Activated CD4-positive, alpha-beta T cell treated with anti-CD3 and anti-CD28 coated beads for 36 hours (primary cell): ENCODE measurements at places on chromosomes 6 and 20. TPM values are rescaled to one million over a fixed set of nuclear protein-coding genes. Genes with fewer than 3 reads are reported as not detected.

Gene HLA-DQB1
- 3.1 TPM for total RNA-seq

DNA sequence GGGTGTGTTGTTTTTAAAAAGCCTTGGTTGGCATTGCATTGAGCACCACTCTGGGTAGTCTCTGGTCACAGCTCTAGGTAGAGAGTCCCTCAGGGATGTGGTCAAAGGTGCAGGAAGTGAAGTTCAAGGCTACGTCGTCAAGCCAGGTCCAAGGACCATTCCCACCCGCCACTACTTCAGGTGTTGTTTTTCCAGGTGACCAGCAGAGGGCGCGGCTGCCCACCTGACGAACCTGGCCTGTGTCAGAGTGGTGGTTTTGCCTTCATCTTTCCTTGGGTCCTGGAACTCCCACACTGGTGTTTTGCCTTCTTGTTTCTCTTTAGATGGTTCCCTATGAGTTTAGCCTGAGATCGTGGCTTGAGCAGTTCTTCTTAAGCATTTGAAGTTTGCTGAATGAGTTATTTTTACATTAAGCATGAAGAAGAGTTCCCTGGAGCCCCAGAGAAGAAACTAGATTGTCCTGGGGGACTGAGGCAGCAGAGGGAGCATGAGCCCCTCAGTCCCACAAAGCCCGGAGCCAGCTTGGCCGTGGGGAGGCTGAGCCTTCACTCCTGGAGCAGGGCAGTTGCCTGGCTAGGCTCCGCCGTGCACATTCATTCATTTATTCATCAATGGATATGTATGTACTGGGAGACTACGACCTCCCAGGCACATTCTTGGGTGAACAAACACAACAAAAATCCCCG lies 5.6 kb upstream of the PHACTR3 start:
- H3K4me1 ChIP-seq, result no peaks in the 10 kb centered on the region
- peaks cover 42% of the 10 kb centered on the region for H3K27me3 ChIP-seq
- DNase-seq, result peak; percentile 65
- no peaks in the 10 kb centered on the region for H3K36me3 ChIP-seq
- no peak overlapping the region for H3K27ac ChIP-seq

DNA sequence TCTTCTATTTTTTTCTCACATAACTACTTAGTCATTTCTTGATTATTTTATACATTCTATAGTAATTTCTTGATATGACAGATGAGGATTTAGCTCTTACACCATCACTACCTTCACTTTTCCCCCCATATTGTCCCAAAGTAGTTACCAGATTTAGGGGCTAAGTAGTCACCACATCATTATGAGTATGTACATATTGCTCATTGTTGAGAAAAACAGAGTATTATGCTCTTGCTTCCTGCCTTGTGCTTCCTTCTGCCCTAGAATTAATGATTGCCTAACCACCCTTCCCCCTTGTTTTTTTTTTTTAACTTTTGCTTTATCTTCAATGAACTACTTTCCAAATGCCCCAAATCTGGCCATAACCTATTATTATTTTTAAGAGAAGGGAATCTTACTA lies 6.8 kb upstream of the HLA-B start:
- H3K27ac ChIP-seq, result no peak overlapping the region
- H3K27me3 ChIP-seq, result peaks cover 19% of the 10 kb centered on the region
- H3K4me3 ChIP-seq, result no peak overlapping the region
- peaks cover 31% of the 10 kb centered on the region for H3K4me1 ChIP-seq
- H3K36me3 ChIP-seq, result no peaks in the 10 kb centered on the region
- DNase-seq, result no peak

DNA sequence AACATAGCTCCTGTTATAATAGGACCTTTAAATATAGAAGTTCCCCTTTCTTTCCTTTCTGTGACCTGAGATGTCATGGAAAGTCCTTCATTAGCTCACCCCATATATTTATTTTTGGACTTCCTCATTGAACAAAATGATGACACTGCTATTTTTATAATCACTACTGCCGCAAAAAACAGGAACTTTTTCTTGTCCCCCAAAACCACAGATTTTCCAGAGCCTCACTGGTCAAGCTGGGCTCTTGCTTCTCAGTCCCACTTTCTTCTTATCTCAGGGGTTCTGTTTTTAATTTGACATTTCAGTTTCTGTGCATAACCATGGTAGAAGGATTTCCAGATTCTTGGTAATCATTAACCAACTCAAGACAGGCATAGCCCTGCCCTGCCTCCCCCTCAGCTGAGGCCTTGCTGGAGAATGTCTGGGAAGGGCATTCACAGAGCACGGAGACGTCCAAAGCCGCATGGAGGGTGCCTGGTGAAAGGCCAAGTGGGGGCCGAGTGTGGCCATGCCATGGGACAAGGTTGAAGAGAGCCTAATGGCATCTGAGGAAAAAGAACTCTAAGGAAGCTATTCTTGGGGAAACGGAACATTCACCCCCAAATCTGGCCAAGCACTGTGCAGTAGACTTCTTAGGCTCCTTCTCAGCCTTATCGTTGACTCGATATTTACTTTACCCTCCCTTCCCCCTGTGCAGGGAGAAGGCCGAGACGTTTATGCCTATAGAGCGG lies 73.7 kb downstream of the EDN1 start:
- H3K4me3 ChIP-seq, result no peak overlapping the region
- H3K36me3 ChIP-seq, result no peaks in the 10 kb centered on the region
- H3K4me1 ChIP-seq, result no peaks in the 10 kb centered on the region

Gene ULBP3
- 0.46 TPM for total RNA-seq

Gene SCGN
- not detected for total RNA-seq

Gene GTSF1L
- total RNA-seq, result 0.23 TPM

- peaks cover 7% of the 10 kb centered on the region for H3K4me1 ChIP-seq
- peaks cover 15% of the 10 kb centered on the region for H3K36me3 ChIP-seq
- H3K27ac ChIP-seq, result no peak overlapping the region
- H3K27me3 ChIP-seq, result no peaks in the 10 kb centered on the region
- DNase-seq, result no peak
- no peak overlapping the region for H3K4me3 ChIP-seq
Observed at GRCh38 chr20:38454556-38455473, 17.8 kb upstream of the RALGAPB start.

- H3K4me3 ChIP-seq, result no peak overlapping the region
- H3K4me1 ChIP-seq, result no peaks in the 10 kb centered on the region
- H3K36me3 ChIP-seq, result peaks cover 2% of the 10 kb centered on the region
- no peaks in the 10 kb centered on the region for H3K27me3 ChIP-seq
- no peak overlapping the region for H3K27ac ChIP-seq
Observed at GRCh38 chr6:72984981-72985665, 240.2 kb downstream of the KHDC1L start.

Gene RSPO4
- total RNA-seq, result not detected

DNA sequence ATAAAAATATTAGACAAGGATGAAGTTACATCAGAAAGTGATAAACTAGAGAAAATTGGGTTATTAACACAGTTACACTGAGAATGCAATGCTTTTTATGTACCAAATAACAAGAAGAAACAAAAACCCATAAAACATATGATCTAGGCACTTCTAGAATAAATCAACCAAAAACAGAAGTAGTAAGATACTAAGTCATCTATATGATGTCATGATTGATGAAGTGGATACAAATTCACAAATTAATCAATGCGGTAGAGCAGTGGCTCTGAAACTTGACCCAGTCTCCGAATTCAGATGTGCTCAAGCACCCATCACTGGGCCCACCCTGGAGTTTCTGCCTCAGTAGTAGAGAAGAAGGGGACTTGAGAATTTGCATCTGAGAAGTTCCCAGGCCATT lies 112.1 kb upstream of the SSTR4 start:
- no peak overlapping the region for H3K4me3 ChIP-seq
- H3K27me3 ChIP-seq, result peaks cover 8% of the 10 kb centered on the region
- no peak for DNase-seq

- H3K27me3 ChIP-seq, result no peaks in the 10 kb centered on the region
- peaks cover 80% of the 10 kb centered on the region for H3K4me1 ChIP-seq
- DNase-seq, result no peak
- peaks cover 10% of the 10 kb centered on the region for H3K36me3 ChIP-seq
- H3K27ac ChIP-seq, result no peak overlapping the region
Observed at GRCh38 chr6:42403421-42403820, 48.3 kb downstream of the TRERF1 start.

GRCh38 chr6:1763404-1763803 lies 153.7 kb downstream of the FOXC1 start:
- no peak overlapping the region for H3K4me3 ChIP-seq
- no peak overlapping the region for H3K27ac ChIP-seq
- DNase-seq, result no peak
- no peaks in the 10 kb centered on the region for H3K27me3 ChIP-seq
- no peaks in the 10 kb centered on the region for H3K4me1 ChIP-seq

DNA sequence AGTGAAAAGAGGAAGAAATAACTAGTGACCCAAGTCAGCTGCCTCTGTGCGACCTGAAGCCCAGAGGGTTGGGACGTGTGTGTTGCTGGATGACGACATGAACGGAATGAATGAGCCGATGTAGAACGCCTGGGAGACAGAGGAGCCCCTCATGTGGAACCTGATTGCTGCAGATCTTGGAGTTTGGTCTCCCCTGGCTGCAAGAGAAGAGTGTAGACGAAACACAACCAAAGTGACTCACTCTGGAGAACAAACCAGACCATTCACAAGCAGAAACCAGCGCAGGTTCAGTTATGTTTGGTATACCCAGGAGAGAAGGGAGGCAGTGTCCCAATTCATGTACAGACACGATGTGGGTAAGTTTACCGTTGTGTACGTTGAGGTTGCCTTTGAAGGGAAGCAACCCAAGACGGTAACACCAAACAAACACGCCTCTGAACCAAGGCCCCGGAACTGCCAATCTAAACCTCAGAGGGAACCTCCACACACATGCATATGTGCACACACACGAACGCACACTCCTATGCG lies 265.9 kb downstream of the BMP7 start:
- no peaks in the 10 kb centered on the region for H3K36me3 ChIP-seq
- no peaks in the 10 kb centered on the region for H3K4me1 ChIP-seq
- no peak for DNase-seq
- no peak overlapping the region for H3K27ac ChIP-seq
- no peak overlapping the region for H3K4me3 ChIP-seq
- H3K27me3 ChIP-seq, result peaks cover 6% of the 10 kb centered on the region

DNA sequence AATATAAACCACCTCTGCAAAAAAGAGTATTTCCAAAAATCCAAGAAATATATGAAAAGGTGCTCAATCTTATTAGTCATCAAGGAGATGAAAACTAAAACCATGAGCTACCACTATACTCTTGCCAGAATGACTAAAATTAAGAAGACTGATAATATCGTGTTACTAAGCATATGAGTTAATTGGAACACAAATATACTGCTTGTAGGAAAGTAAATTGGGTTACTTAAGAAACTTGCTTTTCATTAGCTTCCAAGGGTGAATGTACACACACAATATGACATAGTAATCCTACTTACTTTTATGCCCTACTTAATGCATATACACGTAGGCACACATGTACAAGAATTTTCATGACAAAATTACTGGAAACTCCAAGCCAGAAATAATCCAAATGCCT lies 3.4 kb downstream of the THEMIS start:
- H3K4me3 ChIP-seq, result peak overlapping the region; percentile 91
- peaks cover 10% of the 10 kb centered on the region for H3K36me3 ChIP-seq
- peak overlapping the region; percentile 90 for H3K27ac ChIP-seq
- H3K27me3 ChIP-seq, result no peaks in the 10 kb centered on the region
- DNase-seq, result no peak

- H3K4me3 ChIP-seq, result no peak within 1 kb of the TSS
- H3K36me3 ChIP-seq, result no peaks in the 10 kb centered on the region
- H3K27ac ChIP-seq, result no peak within 1 kb of the TSS
- H3K4me1 ChIP-seq, result no peaks in the 10 kb centered on the region
Observed at GRCh38 chr6:155455766-155456165, at the start of gene NOX3. TSS of gene NOX3 (minus strand) at chr6:155455839. CDS start at chr6:155455800, 39 bp downstream.

GRCh38 chr6:130167655-130168054 lies 55.1 kb downstream of the SAMD3 start:
- no peak for DNase-seq
- no peak overlapping the region for H3K27ac ChIP-seq

Gene DSTN
- total RNA-seq, result 68.4 TPM

GRCh38 chr6:110646419-110646698 lies 168.9 kb downstream of the CDK19 start:
- peaks cover 5% of the 10 kb centered on the region for H3K4me1 ChIP-seq
- H3K27me3 ChIP-seq, result no peaks in the 10 kb centered on the region
- no peak overlapping the region for H3K4me3 ChIP-seq
- H3K36me3 ChIP-seq, result peaks cover 16% of the 10 kb centered on the region
- DNase-seq, result no peak

GRCh38 chr6:107627969-107628368 lies 138.1 kb downstream of the SOBP start:
- no peaks in the 10 kb centered on the region for H3K36me3 ChIP-seq
- H3K27ac ChIP-seq, result no peak overlapping the region
- peaks cover 18% of the 10 kb centered on the region for H3K27me3 ChIP-seq
- no peak overlapping the region for H3K4me3 ChIP-seq

GRCh38 chr20:20802328-20802727 lies 89.9 kb upstream of the RALGAPA2 start:
- no peak for DNase-seq
- H3K36me3 ChIP-seq, result no peaks in the 10 kb centered on the region
- no peaks in the 10 kb centered on the region for H3K27me3 ChIP-seq
- H3K27ac ChIP-seq, result no peak overlapping the region
- no peaks in the 10 kb centered on the region for H3K4me1 ChIP-seq
- no peak overlapping the region for H3K4me3 ChIP-seq

- no peak within 1 kb of the TSS for H3K27ac ChIP-seq
- peaks cover 61% of the 10 kb centered on the region for H3K27me3 ChIP-seq
- DNase-seq, result peak; percentile 10
- H3K4me3 ChIP-seq, result peak within 1 kb of the TSS; percentile 60
- peaks cover 8% of the 10 kb centered on the region for H3K4me1 ChIP-seq
- no peaks in the 10 kb centered on the region for H3K36me3 ChIP-seq
Observed at GRCh38 chr6:17392978-17393891, at the start of gene CAP2. TSS of gene CAP2 (plus strand) at chr6:17393595. CDS start at chr6:17421556, 27,961 bp downstream.

GRCh38 chr6:118401325-118401975 lies 146.6 kb upstream of the PLN start:
- H3K4me1 ChIP-seq, result no peaks in the 10 kb centered on the region
- H3K36me3 ChIP-seq, result no peaks in the 10 kb centered on the region
- no peak for DNase-seq
- H3K27ac ChIP-seq, result no peak overlapping the region

DNA sequence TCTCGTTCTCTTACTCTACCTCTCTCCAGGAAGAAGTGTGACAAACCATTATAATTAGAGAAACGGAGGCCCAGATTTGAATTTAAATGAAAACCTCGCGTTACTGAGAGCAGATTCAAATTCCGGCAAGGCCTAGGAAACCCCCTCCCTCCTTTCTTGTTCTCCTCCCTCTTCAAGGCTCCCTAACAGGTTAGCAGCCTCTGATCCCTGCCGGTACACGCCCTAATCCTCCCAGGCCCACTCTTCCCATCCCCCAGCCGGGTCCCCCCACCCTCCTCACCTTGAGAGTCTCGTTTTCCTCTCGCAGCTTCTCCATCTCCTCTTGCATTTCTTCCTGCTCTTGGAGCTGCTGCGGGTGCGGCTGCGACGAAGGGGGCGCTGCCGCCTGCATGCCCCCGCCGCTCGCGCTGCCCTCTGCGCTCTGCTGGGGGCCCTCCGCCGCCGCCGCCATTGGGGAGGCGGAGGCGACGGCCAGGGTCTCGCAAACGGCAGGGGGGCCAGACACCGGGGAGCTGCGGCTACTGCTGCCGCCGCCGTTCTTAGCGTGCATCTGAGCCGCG lies 3.8 kb downstream of the MTCL3 start:
- H3K4me1 ChIP-seq, result peaks cover 40% of the 10 kb centered on the region
- peak overlapping the region; percentile 52 for H3K27ac ChIP-seq
- H3K27me3 ChIP-seq, result peaks cover 43% of the 10 kb centered on the region
- H3K36me3 ChIP-seq, result peaks cover 4% of the 10 kb centered on the region
- H3K4me3 ChIP-seq, result peak overlapping the region; percentile 87
- DNase-seq, result no peak
